ENCODE measurements at places on chromosomes 7 and 10.

GRCh38 chr10:80460399-80461207 lies 6.5 kb downstream of the TSPAN14 start:
- no peak for DNase-seq

DNA sequence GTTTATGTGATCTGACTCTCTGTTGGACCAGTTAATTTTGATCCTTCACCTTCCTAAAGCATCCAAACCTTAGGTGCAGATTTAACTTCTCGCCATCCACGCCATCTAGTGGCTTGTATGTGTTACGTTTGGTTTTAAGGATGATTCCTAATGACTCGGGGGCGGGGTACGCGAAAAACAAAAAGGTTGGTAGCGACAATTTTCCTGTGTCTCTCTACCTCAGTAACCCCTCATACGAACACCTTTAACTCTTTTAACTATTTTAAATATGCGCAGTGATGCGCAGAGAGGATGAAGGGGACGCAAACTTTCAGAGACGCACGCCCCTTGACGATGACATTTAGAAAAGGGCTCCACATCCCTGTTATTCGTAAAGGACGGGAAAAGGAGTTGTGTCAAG lies 714 bp upstream of the KCND2 start:
- no peak for DNase-seq

- DNase-seq: no peak
Observed at GRCh38 chr10:17801507-17801906, 7.6 kb upstream of the MRC1 start.

DNA sequence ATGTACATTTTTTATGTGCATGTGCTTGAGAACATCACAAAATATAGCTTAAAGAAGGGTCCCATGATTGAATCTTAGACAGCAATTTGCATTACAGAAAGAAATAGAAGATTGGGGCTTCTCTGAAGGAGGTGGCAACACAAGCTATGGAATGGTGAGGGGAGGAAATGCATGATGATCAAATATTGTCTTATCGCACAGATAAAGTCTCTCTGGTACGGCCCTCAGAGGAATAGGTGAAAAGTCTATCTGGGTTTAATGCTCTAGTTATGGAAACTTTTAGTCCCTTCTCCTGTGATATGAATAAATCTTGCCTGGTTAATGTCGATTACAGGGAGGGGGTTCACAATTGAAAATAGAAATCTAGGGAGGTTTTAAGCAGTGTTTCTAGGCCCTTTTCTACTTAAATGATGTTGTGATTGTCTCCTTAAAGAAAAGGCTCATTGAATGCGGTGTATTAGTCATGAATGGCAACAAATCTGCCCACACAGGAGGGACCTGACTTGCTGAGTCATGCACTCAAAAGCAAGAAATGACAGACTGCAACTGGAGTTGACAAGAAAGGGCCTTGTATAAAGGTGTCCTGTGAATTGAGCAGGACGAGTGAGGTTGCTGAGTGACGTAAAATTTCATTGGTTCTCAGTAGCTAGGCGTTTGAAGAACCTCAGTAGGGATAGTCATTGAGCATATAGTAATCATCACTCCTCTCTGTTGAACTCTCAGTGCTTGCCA lies 133.4 kb upstream of the CSTF2T start:
- no peak for DNase-seq

- no peak for DNase-seq
Observed at GRCh38 chr7:132298790-132299189, 277.5 kb downstream of the PLXNA4 start.

DNA sequence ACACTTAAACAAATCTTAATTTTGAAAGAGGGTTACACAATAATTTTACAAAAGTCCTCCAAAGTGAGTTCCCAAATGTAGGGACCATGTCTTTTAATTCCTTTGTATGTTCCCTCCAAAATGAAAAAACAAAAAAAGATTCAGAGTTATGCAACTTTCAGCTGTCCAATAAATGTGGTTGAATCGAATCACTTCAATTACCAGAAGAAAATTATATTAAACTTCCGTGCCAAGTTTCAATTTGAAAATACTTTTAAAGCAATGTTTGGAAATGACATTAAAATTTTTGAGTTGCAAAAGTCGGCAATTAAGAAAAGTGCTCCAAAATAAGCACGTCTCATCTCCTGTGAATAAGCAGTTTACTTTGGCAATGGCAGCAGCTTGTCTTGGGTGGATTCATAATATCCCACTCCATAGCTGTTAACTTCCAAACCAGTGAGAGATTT lies 60.3 kb upstream of the C1GALT1 start:
- no peak for DNase-seq
